ENCODE measurements at places on chromosomes 3 and 15.

GRCh38 chr3:100093831-100094230 is 20.5 kb downstream of the FILIP1L start:
- no peak for DNase-seq

DNA sequence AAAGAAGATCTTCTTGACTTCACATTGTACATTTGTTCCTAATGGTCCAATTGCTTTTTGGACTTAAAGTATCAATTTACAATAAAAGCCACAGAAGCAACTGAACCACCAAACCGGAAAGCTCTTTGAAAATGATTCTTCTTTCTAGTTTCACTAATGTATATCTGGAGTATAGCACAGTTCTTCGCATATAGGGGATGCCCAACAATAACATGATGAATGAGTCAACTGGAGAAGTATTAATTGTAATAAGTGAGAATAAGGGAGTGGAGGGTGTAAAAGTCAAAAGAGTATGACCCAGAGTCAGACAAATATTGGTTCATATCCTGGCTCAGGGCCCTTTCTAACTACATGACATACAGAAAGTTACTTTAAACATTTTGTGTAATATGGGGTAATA is 425.2 kb downstream of the ZBTB20 start:
- DNase-seq, result no peak

DNA sequence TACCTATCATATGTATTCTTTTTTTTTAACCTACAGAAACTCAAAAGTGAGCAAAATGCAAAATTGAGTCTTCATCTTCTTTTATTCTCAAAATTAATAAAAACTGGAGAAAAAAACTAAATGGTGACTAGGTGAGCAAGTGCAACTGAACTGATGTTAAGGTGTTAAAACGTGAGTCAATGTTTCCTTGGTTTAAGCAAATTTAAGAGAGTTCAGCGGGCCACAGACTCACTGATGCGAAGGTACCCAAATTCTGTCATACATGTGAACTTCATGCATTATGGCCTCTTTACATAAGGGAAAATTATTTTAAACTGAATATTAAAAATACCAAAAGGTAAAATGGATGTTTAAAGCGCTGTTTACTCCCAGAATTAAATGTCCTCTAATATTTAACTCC is 206.6 kb downstream of the FOXP1 start:
- no peak for DNase-seq

GRCh38 chr15:66110864-66111263 is 142.7 kb downstream of the MEGF11 start:
- no peak for DNase-seq

DNA sequence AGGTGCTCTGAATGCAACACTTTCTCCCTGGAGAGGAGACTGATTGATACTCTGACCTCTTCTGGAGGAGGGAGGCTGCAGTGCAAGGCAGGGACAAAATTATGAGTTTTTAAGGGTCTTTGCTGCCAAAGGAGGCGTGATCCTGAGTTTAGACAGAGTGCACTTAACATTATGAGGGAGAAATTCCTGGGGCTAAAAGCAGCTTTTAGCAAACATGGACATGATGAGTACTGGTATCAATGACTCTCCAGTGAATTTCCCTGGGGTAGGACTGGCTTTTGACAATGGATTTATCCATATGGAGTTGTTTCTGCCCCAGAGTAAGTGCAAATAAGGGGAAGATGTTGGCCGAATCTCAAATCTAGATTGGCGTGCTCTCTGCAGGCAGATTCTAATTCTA is 133.1 kb downstream of the THSD4 start:
- DNase-seq, result no peak

GRCh38 chr15:70160267-70160666 is 62.5 kb upstream of the TLE3 start:
- no peak for DNase-seq

DNA sequence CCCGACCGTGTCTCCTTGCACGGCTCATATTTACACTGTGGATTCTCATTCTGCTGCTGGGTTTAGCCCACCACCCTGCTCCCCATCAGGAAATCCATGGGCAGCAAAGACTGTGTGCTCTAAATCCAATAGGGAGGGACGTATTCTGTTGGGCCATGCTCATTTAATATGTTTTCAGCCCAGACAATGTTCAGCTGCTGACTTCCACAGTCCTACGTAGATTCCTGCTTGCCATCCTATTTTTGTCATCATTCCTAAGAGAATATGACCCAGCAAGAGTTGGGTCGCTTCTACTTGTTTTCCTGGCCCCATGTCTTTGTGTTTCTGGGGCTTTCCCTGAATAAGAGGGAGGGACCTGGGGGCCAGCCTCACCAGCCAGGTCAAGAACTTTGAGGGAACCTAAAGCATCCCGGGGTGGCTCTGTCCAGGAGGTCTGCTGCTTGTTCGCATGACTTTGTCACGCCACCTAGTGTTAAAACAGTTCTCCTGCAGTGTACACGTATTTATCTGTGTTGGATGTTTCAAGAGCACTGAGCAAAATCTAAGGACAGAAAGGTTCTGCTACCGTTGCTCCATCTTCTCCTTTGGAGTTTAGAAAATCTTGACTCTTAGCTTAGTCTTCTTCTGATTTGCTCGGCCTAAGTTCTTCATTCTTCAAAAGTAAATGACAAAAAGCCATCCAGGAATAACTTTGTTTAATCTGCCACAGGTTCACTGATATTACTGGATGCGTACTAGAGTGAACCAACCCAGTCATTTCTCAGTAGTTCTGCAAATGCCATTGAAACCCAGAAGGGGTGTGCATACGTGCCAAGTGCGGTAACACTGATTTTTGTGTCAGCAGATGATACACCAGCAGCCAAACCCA is 79.8 kb upstream of the NR2E3 start:
- no peak for DNase-seq

- no peak for DNase-seq
These were observed 37.6 kb upstream of the FBN1 start for GRCh38 chr15:48682942-48683651.

GRCh38 chr3:98777286-98777685 is 14.1 kb downstream of the ST3GAL6 start:
- DNase-seq, result no peak

GRCh38 chr3:181292984-181293383 is 303.4 kb upstream of the DNAJC19 start:
- no peak for DNase-seq

- no peak for DNase-seq
These were observed 981.2 kb downstream of the NSUN3 start for GRCh38 chr3:95044101-95044500.

DNA sequence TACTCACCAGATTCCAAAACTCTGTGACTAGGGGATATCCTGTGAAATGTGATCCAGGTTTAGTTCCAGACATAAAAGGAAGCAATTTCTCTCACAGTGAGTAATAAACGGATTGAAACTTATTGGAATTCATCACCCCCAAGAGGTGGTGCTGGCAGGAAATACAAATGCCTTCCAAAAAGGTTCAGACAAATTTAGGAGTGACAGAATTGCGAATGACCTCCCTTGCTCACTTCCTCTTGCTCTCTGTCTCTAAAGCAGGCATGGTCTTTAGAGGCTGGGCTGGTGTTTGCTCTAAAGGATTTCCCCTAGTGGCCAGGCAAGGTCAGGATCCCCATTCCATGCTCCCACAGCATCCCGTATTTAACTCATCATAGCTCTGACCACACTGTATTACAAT is 449.4 kb upstream of the PPP2R3A start:
- no peak for DNase-seq

DNA sequence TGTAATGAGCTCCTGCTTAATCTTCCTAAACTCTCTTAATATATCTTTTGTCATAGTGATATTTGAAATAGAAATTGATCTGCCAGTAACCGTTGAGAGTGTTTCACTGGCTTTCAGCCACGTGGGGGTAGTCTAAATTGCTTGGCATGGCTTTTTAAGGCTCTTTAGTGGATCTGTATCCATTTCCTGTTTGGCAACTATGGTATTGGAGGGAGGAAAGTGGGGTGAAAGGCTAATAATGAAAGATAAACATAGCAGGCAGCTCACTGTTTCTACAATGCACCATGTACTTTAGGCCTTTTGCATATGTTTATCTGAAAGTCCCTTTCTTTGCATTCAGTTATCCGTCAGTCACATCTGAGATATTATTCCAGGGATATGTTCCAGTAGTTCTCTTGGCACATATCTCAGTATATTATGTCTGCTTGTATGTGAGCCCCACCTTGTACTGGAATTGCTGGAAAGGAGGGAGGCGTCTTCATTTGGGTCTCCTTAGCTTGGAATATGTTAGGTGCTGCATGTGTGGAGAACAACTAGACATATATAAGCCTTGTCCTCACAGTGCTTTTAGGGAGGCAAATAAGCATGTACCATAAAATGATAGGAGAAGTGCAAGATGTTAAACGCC is 10.8 kb downstream of the TOPAZ1 start:
- DNase-seq, result no peak

- no peak for DNase-seq
These were observed 36.0 kb downstream of the TM2D3 start for GRCh38 chr15:101615986-101616848.

DNA sequence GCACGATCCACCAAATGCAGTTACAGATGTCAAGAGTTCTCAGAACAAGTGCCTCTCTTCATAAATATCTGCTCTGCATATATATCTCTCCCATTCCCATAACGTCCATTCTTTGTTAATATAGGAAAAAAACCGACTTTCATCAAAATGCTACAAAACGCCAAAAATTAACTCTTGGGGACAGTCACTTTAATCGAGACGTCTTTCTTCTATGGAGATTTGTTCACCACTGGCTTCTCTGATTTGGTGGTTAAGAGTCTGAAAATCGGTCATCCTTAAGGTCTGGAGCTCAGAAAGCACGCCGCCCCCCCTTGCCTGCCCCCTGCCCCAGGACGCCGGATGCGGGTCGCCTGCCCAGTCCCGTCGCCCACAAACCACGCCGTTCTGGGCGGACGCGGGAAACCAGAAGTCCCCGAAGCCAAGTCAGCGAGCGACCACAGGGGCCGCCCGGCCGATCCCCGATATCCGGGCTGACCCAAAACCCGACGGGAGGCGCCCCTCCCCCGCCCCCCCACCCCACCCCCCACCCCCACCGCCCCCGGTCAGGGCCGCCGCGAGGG is 252.7 kb downstream of the TJP1 start:
- DNase-seq, result no peak

DNA sequence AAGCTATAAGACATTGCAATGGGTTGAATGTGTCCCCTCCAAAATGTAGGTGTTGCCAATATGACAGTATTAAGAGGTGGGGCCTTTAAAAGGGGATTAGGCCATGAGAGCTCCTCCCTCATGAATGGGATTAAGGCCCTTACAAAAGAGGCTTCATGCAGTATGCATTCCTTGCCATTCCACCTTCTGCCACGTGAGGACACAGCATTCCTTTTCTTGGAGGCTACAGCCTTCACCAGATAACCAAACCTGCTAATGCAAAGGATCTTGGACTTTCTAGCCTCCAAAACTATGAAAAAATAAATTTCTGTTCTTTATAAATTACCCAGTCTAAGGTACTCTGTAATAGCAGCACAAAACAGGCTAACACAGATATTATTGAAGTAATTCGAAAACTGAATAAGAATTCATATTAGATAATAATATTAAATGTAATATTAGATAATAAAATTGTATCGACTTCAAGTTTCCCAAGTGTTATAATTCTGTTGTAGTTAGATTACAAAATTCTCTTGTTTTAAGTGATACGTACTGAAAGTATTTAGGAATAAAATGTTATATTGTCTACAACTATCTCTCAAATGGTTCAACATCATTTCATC is 29.4 kb upstream of the ATP8B4 start:
- no peak for DNase-seq

GRCh38 chr3:46356909-46357308 is 3.0 kb downstream of the CCR2 start:
- no peak for DNase-seq

DNA sequence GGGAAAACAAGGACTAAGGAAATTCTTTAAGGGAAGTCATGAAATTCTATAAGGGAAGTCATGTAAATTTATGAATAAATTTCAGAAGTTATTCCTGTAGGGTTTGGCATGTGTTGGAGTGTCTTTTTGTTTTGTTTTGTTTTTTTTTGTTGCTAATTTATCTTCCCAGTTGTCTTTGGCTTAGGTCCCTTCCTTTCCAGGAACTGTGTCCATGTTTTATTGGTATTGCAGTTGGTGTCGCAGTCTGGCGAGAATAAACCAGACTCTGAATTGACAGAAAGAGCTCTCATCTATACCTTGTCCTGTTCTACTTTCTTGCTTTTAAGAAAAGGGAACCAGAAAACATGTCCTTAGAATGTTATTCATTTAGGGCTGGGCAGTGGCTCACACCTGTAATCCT is 57.6 kb downstream of the SGO1 start:
- no peak for DNase-seq

GRCh38 chr3:130901463-130902204 is 7.8 kb downstream of the ATP2C1 start:
- no peak for DNase-seq

DNA sequence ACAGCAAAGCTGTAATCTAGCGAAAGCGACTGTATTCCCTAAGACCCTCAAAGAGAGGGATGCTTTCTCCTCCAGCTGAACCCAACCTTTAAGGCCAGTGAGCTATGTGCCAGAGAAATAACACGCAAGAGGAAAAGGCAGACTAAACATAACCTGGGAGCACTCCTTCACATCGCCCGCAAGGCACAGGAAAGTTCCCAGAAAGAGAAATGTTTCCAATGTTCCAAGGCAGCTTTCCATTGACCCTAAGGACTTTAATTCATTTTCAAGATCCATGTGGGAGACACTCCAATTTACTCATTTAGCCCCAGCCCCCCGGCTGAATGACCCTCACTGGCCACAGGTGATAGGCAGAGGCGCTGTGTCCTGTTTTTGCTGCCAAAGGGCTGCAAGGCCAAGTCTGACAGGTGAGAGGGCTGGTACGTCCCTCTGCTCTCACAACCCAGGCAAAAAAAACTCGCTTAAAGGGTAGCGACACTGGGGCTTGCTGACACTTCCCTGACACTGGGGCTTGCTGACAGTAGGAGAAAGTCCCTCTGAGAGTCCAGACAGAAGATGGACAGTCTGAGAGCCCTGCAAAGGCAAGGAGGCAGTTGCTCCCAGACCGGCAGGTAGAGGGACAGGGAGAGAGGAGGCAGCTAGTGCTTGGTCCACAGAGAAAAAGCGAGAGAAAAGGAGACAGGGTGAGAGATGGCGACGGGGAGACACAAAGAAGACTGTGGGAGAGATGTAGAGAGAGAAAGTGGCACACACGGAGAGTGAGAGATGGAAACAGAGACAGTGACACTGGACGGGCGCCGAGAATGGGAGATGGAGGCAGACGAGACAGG is 702 bp downstream of the ARHGEF3 start:
- no peak for DNase-seq

GRCh38 chr3:2839876-2840275 is 270.3 kb downstream of the IL5RA start:
- DNase-seq, result no peak

GRCh38 chr3:43874290-43874689 is 183.6 kb downstream of the ABHD5 start:
- no peak for DNase-seq

DNA sequence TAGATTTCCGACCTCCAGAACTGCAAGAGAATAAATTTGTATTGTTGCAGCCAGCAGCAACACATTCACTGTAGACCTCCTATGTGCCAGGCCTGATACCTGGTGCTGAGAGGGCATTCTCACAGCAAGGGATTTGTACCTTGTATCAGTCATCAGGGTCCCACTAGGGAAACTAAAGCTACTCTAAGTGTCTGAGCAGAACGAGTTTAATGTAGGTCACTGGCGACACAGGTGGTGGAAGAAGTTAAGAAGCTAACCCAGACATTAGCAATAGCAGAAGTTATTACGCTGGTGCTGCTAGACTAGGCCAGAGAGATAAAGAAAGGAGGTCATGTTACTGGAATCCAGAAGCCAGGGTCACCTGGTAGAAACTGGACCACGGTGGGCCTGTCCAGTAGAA is 60.5 kb upstream of the BCL6 start:
- no peak for DNase-seq

Data from omental fat pad (tissue), 4 donors.